ENCODE measurements at places on chromosomes 1 and 21.

- DNase-seq = peak; percentile 18
These were observed 177.7 kb downstream of the VAV3 start for GRCh38 chr1:107787299-107787698.

DNA sequence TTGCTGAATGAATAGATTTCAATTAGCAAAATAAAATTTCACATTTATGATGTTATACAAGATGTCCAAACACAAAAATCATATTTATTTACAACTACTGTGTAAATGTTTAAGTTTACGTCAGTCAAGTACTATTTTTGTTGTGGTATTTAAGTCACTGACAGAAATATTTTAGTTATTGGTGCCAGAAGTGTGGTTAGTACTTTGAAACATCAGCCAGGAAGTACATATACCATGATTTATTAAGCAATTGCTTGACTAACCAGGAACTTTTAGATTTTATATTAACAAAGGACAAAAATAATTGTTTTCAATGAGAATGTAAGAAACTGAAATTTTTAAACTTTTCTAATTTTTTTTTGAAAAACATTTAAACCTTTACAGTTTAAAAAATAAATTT lies 2.4 kb upstream of the FCRL4 start:
- no peak for DNase-seq

DNA sequence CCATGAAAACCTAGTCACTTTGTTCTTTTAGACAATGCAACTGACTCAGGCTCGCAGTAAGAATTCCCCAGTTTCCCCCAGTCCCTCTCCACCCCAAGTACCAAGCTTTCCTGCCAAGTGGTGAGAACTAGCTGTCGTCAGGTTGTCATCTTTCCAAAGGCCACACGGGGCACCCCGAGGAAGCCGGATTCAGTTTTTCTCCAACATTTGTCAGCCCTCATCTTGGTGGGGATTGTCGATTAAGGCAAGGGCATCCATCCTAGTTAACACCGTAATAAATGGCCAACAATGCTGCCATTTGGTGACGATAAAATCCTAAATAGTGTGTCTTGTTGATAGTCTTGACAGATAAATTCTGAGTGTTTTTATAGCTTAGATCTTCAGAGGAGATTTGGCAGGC lies 55.9 kb upstream of the PROX1 start:
- peak; percentile 42 for DNase-seq

- DNase-seq = no peak
These were observed 37.8 kb upstream of the IRF2BP2 start for GRCh38 chr1:234647758-234648157.

- DNase-seq = peak; percentile 73
These were observed 64.0 kb downstream of the SLC19A1 start for GRCh38 chr21:45478115-45478801.

DNA sequence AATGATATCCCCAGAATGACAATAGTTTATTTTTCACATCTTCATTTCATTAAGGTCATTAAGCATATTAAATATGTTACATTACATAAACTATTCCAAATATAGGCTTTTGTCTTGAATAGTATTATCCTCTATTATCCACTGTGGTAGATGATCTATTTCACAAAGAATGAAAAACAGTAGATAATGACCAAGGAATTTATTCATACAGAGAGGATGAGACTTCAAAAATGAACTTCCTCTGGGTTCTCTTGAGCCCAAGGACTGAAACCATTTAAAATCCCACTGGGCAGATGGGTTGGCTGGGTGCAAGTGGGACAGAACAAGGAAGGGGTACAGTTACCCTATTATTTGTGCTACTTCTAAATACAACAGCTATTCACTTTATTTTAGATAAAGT lies 33.0 kb downstream of the PTPN14 start:
- DNase-seq = no peak

DNA sequence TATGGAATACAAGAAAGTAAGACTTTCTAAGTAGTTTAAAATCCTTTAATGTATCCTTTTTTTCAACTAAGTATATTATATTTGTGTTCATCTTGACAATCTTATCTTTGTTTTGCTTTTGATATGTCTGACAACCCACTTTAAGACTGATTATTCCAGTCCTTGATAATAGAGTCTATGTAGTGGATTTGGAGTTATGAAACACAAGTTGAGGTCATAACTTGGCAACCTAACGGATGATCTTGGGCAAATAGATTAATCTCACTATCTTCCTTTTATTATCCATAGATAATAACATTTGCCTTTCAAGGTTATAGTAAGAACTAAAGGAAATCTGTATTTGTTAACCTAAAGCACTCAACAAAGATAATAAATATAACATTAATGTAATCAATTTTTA lies 4.8 kb upstream of the GBP2 start:
- no peak for DNase-seq

GRCh38 chr1:83905315-83905907 lies 93.5 kb downstream of the TTLL7 start:
- DNase-seq = peak; percentile 21

DNA sequence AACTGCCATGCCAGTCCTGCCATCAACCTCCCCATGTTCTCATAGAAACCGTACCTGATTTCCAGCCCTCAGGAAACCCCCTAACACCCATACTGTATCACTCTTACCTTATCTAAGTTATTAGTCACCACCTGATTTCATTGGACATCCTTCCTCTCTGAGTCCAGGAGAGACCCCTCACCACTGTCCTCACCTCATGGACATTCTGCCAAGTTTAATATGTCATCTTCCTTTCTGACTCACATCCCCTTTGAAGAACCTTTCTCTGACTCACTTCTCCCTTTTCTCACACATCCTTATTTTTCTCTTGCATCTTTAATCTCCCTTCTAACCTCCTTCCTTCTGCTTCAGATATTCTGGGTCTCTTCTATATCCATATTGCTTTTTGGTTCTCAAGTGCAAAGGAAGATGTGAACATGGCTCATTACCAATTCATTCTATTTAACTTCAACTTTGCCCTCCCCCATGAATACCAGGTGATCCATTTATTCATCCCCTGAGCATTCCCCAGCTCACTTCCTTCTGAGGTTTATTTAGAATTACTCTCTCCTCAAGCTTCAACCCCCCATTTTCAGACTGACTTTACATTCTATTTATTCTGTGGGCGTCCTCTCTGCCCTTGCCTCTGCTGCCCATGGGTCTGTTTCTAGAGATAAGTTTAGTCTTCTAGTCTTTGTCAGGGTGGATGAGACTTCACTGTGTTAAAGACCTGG lies 206.8 kb upstream of the ESRRG start:
- DNase-seq = no peak

- DNase-seq = no peak
These were observed 82.9 kb upstream of the SLC2A1 start for GRCh38 chr1:43041591-43041990.

GRCh38 chr1:64960731-64961130 lies 5.6 kb downstream of the JAK1 start:
- no peak for DNase-seq

Measured in neural progenitor cell (in vitro differentiated cells).